Activated T-helper 17 cell treated with anti-CD3 and anti-CD28 coated beads, Interleukin-2, amount 50 U/mL, for 72 hours (primary cell): ENCODE measurements at places on chromosomes 2 and 18.

DNA sequence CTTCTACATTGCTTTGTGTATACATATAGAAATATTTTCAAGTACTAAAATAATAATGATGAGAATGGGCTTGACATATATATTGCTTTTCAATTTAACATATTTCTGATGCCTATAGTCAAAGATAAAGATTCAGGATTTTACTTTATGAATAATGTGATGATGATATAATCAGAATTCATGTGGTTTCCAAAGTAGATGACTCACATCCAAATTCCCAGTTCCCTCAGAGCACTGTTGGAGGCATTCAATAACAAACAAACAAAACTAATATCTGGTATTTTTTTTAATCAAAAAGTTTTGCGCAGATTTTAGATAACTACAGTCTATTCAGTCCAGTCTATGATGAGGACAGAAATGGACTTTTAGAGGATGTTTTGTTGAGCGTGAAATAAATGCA, 2094.5 kb upstream of the CELF4 start:
- no peak overlapping the region for H3K4me3 ChIP-seq
- H3K27me3 ChIP-seq, result no peaks in the 10 kb centered on the region
- no peak overlapping the region for H3K27ac ChIP-seq
- H3K4me1 ChIP-seq, result no peaks in the 10 kb centered on the region
- no peak for ATAC-seq

DNA sequence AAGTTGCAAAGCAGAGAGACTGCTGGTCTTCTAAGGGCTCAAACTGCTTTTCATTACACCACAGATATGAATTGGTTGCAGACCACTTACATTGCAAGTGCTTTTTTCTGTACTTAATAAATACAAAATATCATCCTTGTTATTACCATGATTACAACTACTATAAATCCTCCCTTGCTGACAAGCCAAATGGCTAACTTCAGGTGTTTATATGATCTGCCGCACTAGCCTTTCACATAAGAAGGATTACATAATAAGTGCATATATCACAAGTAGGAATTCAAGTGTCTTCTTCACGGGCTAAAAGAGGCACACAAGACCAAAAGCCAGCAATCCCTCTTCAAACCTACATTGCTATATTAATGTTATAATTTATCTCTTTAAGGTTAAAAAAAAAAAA, 373.0 kb downstream of the ZEB2 start:
- H3K27me3 ChIP-seq, result no peaks in the 10 kb centered on the region
- no peaks in the 10 kb centered on the region for H3K4me1 ChIP-seq
- H3K4me3 ChIP-seq, result no peak overlapping the region
- no peak overlapping the region for H3K27ac ChIP-seq
- peaks cover 20% of the 10 kb centered on the region for H3K36me3 ChIP-seq

GRCh38 chr2:55169915-55170314, 62.2 kb downstream of the CLHC1 start:
- H3K36me3 ChIP-seq, result no peaks in the 10 kb centered on the region
- H3K27ac ChIP-seq, result no peak overlapping the region
- no peak for ATAC-seq
- H3K27me3 ChIP-seq, result no peaks in the 10 kb centered on the region

- no peak overlapping the region for H3K4me3 ChIP-seq
- peaks cover 6% of the 10 kb centered on the region for H3K4me1 ChIP-seq
- H3K27ac ChIP-seq, result no peak overlapping the region
- ATAC-seq, result no peak
- H3K27me3 ChIP-seq, result peaks cover 18% of the 10 kb centered on the region
- H3K36me3 ChIP-seq, result no peaks in the 10 kb centered on the region
Measured at GRCh38 chr2:240996161-240996833, 2.1 kb upstream of the SNED1 start.

DNA sequence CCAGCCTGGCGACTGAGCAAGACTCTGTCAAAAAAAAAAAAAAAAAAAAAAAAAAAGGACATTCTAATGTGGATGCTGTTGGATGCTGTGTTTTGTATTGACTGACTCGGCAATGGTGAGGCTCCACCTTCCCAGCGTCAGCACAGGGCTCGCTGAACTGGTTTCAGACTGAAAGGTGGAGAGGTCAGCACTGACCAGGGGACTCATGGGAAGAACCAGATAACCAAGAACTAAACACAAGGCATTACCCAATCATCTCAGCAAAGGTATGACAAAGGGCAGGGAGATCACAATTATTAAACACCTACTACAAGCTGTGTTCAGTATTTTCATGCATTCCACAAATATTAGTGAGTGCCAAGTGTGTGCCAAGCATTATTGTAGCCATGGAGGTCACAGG, 103.2 kb downstream of the LRATD1 start:
- H3K36me3 ChIP-seq, result no peaks in the 10 kb centered on the region
- H3K27ac ChIP-seq, result no peak overlapping the region
- H3K27me3 ChIP-seq, result no peaks in the 10 kb centered on the region
- H3K4me1 ChIP-seq, result no peaks in the 10 kb centered on the region
- no peak for ATAC-seq
